ENCODE measurements at places on chromosomes 2 and 18. TPM values are rescaled to one million over a fixed set of nuclear protein-coding genes. Genes with fewer than 3 reads are reported as not detected.

Gene ALPI
- total RNA-seq = not detected

Gene CLHC1
- total RNA-seq = 2.4 TPM

Gene NXPH2
- total RNA-seq = not detected

Gene GAL3ST2
- not detected for total RNA-seq

Gene KCNE4
- 0.65 TPM for total RNA-seq

Gene MOCOS
- total RNA-seq = 0.32 TPM

Gene SNORC
- total RNA-seq = 0.63 TPM

Gene FAM228B
- 5.7 TPM for total RNA-seq

Gene LYPD6B
- total RNA-seq = not detected

Gene SP5
- total RNA-seq = not detected
